Esophagus muscularis mucosa (tissue), 4 donors: ENCODE measurements at places on chromosomes 11 and 22.

DNA sequence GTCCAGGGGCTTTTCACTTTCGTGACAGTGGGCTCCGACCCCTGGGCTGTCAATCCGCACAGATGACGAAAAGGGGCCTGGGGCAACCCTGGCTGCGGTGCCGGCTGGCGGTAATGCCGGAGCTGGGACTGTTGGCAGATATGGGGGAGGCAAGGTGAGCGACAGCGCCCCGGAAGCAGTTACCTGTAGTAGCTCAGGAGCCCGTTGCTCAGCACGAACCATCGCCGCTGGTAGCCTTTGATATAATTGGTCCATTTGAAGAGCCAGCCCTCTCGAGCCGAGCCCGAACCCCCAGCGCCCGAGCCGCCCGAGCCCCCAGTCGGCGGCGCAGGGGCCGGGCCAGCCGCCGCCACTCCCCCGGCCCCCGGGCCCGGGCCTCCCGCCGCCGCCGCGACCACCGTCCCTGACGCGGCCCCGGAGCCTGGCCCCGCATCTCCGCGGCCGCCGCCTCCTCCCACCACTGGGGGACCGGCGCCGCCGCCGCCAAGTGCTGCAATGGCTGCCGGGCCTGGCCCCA is 396 bp downstream of the OSBP start:
- H3K27me3 ChIP-seq = no peaks in the 10 kb centered on the region
- peak overlapping the region; percentile 89 for H3K4me3 ChIP-seq
- peak overlapping the region; percentile 91 for H3K27ac ChIP-seq
- peaks cover 46% of the 10 kb centered on the region for H3K4me1 ChIP-seq

DNA sequence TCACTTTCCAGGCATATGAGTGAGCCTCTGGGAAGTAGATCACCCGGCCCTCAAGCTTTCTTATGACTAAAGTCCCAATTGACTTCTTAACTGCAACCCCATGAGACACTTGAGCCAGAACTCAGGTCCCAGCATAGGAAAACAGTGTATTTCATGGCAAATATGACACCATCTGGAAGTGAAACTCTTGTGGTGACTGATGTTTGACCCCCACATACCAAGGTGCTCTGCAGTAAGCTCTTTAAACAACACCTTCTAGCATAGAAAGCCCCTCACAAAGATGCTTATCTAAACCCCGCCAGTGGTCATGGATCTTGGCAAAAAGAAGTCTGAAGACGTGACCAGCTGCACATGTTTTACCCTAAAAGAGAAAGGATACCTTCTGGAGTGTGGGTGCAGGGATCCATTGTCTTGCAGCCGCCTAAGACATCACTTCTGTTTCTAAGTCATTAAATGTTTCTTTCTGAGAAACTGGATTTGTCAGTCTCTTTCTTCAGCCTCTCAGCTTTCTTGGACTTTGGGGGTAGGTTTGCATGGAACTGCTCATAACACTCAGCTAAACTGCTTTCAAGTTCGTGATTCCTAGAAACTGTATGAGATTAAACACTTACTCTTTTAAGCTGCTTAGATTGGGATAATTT is 7.4 kb upstream of the PELI3 start:
- H3K27me3 ChIP-seq = no peaks in the 10 kb centered on the region
- no peaks in the 10 kb centered on the region for H3K36me3 ChIP-seq
- no peak overlapping the region for H3K4me3 ChIP-seq
- H3K4me1 ChIP-seq = no peaks in the 10 kb centered on the region
- H3K27ac ChIP-seq = no peak overlapping the region

GRCh38 chr22:19816372-19817119 is 38.1 kb downstream of the GNB1L start:
- H3K36me3 ChIP-seq = no peaks in the 10 kb centered on the region
- no peaks in the 10 kb centered on the region for H3K4me1 ChIP-seq
- no peak overlapping the region for H3K27ac ChIP-seq
- H3K27me3 ChIP-seq = no peaks in the 10 kb centered on the region
- DNase-seq = no peak

- H3K36me3 ChIP-seq = peaks cover 13% of the 10 kb centered on the region
- peak overlapping the region; percentile 99 for H3K27ac ChIP-seq
- H3K4me1 ChIP-seq = peaks cover 90% of the 10 kb centered on the region
- no peaks in the 10 kb centered on the region for H3K27me3 ChIP-seq
Observed at GRCh38 chr11:2382129-2382517, 5.0 kb downstream of the CD81 start.
